ENCODE measurements at places on chromosomes 5 and 9. TPM values are rescaled to one million over a fixed set of nuclear protein-coding genes. Genes with fewer than 3 reads are reported as not detected.

Gene CERT1
- 43.3 TPM for total RNA-seq

Gene ARL10
- 12.1 TPM for total RNA-seq

Gene C9
- not detected for total RNA-seq

Gene SETX
- total RNA-seq = 72.1 TPM

Gene OR1L4
- not detected for total RNA-seq

Gene RNF224
- total RNA-seq = 0.17 TPM

Gene AJM1
- 1.6 TPM for total RNA-seq

Gene PCDHA13
- under 0.01 TPM for total RNA-seq

Gene KCNMB1
- not detected for total RNA-seq

Gene PNPLA7
- 2.0 TPM for total RNA-seq

Gene ABO
- total RNA-seq = not detected

Gene PLPP7
- total RNA-seq = 9.3 TPM

Gene PWWP2A
- 18.7 TPM for total RNA-seq

Gene GRIN1
- total RNA-seq = 0.15 TPM

Gene PCDHGC4
- 6.0 TPM for total RNA-seq

Gene UBAC1
- 31.4 TPM for total RNA-seq

Gene DRD1
- under 0.01 TPM for total RNA-seq

Gene ANGPTL2
- total RNA-seq = 184 TPM

Gene PCDHA9
- under 0.01 TPM for total RNA-seq

Gene INSL6
- not detected for total RNA-seq

Gene SEMA4D
- total RNA-seq = 0.66 TPM

Gene ADCY2
- total RNA-seq = 0.15 TPM

Gene SUB1
- total RNA-seq = 427 TPM

Gene PCDHGA12
- total RNA-seq = 26.0 TPM

Gene RANBP17
- total RNA-seq = 0.83 TPM

Gene SLC25A2
- 1.0 TPM for total RNA-seq

Gene CDH9
- not detected for total RNA-seq

Gene PCDH1
- total RNA-seq = 0.33 TPM

Gene TAF11L4
- total RNA-seq = not detected

Gene CDH12
- total RNA-seq = not detected

Gene EPB41L4A
- 0.29 TPM for total RNA-seq

Gene PDLIM4
- total RNA-seq = 43.3 TPM

Gene SETD9
- 17.6 TPM for total RNA-seq

Gene RORB
- total RNA-seq = 0.87 TPM

Gene TRIP13
- total RNA-seq = 5.6 TPM

Gene BTNL3
- not detected for total RNA-seq

Gene MAMDC2
- total RNA-seq = 3.2 TPM

Gene LSM11
- 3.5 TPM for total RNA-seq

Gene HSPA4
- 129 TPM for total RNA-seq
